ENCODE measurements at places on chromosomes 2 and 18. TPM values are rescaled to one million over a fixed set of nuclear protein-coding genes. Genes with fewer than 3 reads are reported as not detected.

DNA sequence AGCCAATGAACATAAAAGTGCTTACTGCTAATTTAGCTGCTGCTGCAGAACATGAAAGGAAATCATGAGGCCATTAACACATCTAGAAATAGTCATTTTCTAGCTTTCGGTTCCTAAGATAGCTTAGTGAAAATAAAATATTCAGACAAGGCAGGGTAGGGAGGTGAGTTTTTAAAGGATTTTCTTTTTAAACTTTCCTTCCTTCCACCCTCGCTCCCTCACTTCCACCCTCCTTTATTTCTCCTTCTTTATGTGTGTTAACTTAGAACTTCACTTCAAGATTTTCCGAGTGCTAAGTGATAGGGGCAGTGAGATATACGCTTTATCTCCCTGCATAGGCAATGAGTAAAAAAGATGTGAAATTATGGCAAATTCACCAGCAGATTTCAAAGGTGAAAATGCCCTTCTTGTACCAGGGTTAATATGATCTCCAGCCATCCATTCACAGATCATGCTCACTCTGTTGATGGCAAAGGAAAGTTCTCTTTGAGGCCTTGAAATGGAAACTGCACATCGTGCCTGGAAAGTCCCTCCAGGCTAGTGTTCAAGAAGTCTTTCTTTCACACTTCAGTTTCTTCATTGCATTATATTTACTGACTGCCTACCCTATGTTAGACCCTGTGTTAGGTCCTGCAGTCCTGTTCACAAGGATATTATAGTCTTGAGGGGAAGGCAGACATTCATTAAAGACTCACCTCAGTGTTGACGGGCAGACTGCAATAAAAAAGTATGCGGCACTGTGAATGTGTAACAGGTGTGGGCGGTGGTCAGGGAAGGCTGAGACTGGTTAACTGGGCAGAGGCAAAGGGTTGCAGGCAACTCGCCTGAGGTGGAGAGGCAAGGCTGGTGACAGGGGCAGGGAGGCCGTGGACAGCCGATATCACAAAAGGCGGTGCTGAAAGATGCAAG is 200.8 kb downstream of the PLCL1 start:
- DNase-seq = peak; percentile 10
- no peak overlapping the region for H3K27ac ChIP-seq
- H3K27me3 ChIP-seq = no peaks in the 10 kb centered on the region
- no peaks in the 10 kb centered on the region for H3K36me3 ChIP-seq

- no peaks in the 10 kb centered on the region for H3K27me3 ChIP-seq
- H3K4me3 ChIP-seq = no peak overlapping the region
- peak overlapping the region; percentile 19 for H3K27ac ChIP-seq
- peaks cover 11% of the 10 kb centered on the region for H3K4me1 ChIP-seq
- DNase-seq = no peak
- no peaks in the 10 kb centered on the region for H3K36me3 ChIP-seq
These were observed 28.2 kb downstream of the OSBPL1A start for GRCh38 chr18:24369426-24369825.

GRCh38 chr18:10130606-10131005 is 216.8 kb downstream of the VAPA start:
- H3K27me3 ChIP-seq = peaks cover 7% of the 10 kb centered on the region
- no peak overlapping the region for H3K27ac ChIP-seq
- H3K4me1 ChIP-seq = no peaks in the 10 kb centered on the region
- no peaks in the 10 kb centered on the region for H3K36me3 ChIP-seq
- DNase-seq = no peak

GRCh38 chr2:78024996-78025395 is 502.8 kb upstream of the LRRTM4 start:
- no peak overlapping the region for H3K4me3 ChIP-seq
- no peak for DNase-seq
- no peaks in the 10 kb centered on the region for H3K36me3 ChIP-seq

- H3K27ac ChIP-seq = no peak overlapping the region
- no peak for DNase-seq
- H3K27me3 ChIP-seq = no peaks in the 10 kb centered on the region
- H3K4me3 ChIP-seq = no peak overlapping the region
- H3K36me3 ChIP-seq = no peaks in the 10 kb centered on the region
These were observed 82.9 kb upstream of the RNF152 start for GRCh38 chr18:61975526-61976326.

DNA sequence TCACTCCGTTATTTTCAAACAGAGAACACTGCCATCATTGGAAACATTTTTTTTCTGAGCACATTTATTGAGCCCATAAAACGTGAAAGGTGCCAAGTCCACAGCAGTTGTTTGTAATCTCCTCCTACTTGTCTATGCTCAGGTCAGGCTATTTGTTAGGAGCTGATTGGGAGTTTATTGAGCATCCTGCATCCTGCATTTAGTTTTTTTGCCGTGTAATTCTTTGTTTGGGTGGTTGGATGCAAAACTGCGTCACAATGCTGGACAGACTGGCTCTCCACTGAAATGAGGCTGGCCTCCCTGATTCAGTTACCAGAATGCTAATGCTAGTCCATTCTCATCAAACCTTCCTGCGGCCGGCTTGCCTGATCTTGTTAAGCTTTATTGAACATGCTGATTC is 71.4 kb downstream of the RAPGEF4 start:
- DNase-seq = no peak
- no peaks in the 10 kb centered on the region for H3K27me3 ChIP-seq
- no peaks in the 10 kb centered on the region for H3K4me1 ChIP-seq
- no peak overlapping the region for H3K4me3 ChIP-seq

- no peak overlapping the region for H3K27ac ChIP-seq
- no peak for DNase-seq
- peaks cover 12% of the 10 kb centered on the region for H3K36me3 ChIP-seq
- no peak overlapping the region for H3K4me3 ChIP-seq
- no peaks in the 10 kb centered on the region for H3K27me3 ChIP-seq
These were observed 25.8 kb downstream of the CASP10 start for GRCh38 chr2:201208563-201209252.

GRCh38 chr2:37740164-37740739 is 68.8 kb upstream of the CDC42EP3 start:
- H3K4me3 ChIP-seq = no peak overlapping the region
- H3K27me3 ChIP-seq = no peaks in the 10 kb centered on the region
- H3K4me1 ChIP-seq = peaks cover 4% of the 10 kb centered on the region

GRCh38 chr2:60386436-60386835 is 167.0 kb downstream of the BCL11A start:
- DNase-seq = no peak
- H3K36me3 ChIP-seq = no peaks in the 10 kb centered on the region
- no peaks in the 10 kb centered on the region for H3K27me3 ChIP-seq
- H3K4me1 ChIP-seq = no peaks in the 10 kb centered on the region
- H3K27ac ChIP-seq = no peak overlapping the region

- H3K27ac ChIP-seq = no peak overlapping the region
- H3K4me3 ChIP-seq = no peak overlapping the region
- H3K4me1 ChIP-seq = no peaks in the 10 kb centered on the region
- H3K27me3 ChIP-seq = no peaks in the 10 kb centered on the region
- DNase-seq = no peak
These were observed 602.6 kb upstream of the VRK2 start for GRCh38 chr2:57443973-57444521.

GRCh38 chr2:34652636-34653035 is 1053.5 kb upstream of the FAM98A start:
- no peaks in the 10 kb centered on the region for H3K4me1 ChIP-seq
- no peaks in the 10 kb centered on the region for H3K36me3 ChIP-seq
- no peak overlapping the region for H3K27ac ChIP-seq
- no peak overlapping the region for H3K4me3 ChIP-seq
- no peak for DNase-seq
- no peaks in the 10 kb centered on the region for H3K27me3 ChIP-seq

DNA sequence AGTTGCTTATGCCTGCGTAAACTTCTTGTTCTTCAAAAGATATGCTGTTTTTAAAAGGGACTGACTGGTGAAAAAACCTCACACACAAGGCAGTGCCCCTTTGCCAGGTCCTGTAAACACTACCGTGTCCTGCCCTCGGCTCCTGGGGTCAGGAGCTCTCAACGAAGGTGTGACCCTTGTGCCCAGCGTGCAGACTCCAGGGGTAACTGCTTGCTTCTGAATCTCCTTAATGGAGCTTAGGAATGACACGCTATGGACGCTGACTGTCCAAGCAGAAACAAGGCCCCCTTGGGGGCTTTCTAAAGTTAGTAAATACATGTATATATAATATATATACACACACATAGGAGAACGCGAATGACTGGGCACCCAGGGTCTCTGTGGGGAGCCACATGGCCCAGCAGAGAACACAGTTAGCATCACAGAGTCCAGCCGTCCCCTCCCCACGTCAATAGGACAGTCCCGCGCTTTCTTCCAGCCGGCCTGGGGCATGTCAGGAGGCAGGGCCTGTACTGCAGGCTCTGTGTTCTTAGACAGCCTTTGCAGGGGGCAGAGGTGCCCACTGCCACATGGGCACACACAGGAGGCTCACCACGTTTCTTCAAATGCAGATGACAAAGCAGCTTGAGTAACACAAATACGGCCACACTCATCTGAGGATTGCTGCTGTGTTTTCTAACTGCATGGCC is 96.1 kb downstream of the HDAC4 start:
- no peaks in the 10 kb centered on the region for H3K36me3 ChIP-seq
- H3K4me1 ChIP-seq = no peaks in the 10 kb centered on the region
- no peak overlapping the region for H3K4me3 ChIP-seq
- H3K27me3 ChIP-seq = no peaks in the 10 kb centered on the region
- no peak for DNase-seq

DNA sequence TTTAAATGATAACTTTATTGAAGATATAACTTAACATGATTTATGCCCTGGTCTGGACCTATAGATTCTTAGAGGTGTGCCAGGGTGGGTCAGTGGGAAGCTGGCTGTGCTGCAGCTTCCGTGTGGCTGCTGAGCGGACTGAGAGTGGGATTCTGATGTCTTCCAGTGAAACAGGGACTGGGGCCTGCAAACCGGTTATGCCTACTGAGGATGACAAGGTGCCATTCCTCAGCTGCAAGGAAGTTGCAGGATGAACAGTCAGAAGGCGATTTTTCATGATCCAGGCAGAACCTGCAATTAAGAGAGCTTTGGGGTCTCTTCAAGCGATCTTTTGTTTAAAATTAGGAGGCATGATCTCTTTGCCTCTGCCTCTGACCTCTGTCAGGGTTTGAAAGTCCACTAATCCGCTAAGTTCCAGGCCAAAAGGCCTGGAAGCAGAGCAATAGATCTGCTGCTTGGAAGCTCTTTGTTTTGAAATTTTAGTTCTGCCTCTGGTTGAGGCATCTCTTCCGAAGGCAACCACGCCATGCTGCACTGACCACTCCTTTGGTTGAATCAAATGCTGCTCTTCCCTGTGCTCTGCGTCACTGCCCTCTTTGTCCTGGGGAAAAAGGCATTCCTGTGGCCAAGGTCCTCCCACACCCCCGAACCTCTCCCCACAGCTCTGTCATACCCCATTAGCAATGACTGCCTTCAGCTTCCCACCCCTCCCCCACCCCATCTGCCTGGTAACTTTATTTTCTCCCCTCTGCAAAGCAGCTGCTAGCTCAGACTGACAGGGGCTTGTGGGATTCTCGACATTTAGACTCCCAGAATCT is 2.0 kb downstream of the TMEM169 start:
- H3K4me1 ChIP-seq = peaks cover 9% of the 10 kb centered on the region
- H3K27ac ChIP-seq = no peak overlapping the region

GRCh38 chr2:191048073-191048472 is 34.1 kb upstream of the STAT1 start:
- H3K27ac ChIP-seq = no peak overlapping the region
- peaks cover 11% of the 10 kb centered on the region for H3K4me1 ChIP-seq
- no peaks in the 10 kb centered on the region for H3K36me3 ChIP-seq
- H3K27me3 ChIP-seq = peaks cover 3% of the 10 kb centered on the region
- no peak overlapping the region for H3K4me3 ChIP-seq

- H3K4me3 ChIP-seq = no peak overlapping the region
- peaks cover 2% of the 10 kb centered on the region for H3K36me3 ChIP-seq
These were observed 295.3 kb upstream of the EPAS1 start for GRCh38 chr2:46001741-46002506.

DNA sequence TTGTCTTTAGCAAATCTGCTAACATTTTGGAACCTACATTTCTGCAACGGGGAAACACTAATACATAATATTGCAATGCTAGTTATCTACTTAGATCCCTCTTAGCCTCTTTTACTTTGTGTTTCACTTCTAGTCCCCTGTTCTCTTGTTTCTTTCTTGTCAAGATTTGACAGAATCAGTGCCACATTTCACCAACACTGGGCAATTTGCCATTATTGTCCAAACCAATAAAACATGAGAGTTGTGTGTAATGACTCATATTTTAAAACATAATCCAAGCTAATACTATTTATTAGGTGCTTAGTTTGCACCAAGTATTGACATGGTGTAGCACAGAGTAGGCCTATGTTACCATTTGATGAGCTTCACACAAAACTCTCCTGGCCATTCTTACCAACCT is 33.7 kb upstream of the ACVR1C start:
- DNase-seq = peak; percentile 45
- no peaks in the 10 kb centered on the region for H3K4me1 ChIP-seq
- H3K27me3 ChIP-seq = no peaks in the 10 kb centered on the region
- H3K36me3 ChIP-seq = no peaks in the 10 kb centered on the region

GRCh38 chr2:66866331-66867062 is 431.6 kb downstream of the MEIS1 start:
- no peaks in the 10 kb centered on the region for H3K36me3 ChIP-seq
- no peak overlapping the region for H3K4me3 ChIP-seq
- peaks cover 2% of the 10 kb centered on the region for H3K4me1 ChIP-seq
- H3K27ac ChIP-seq = no peak overlapping the region
- no peak for DNase-seq
- no peaks in the 10 kb centered on the region for H3K27me3 ChIP-seq

DNA sequence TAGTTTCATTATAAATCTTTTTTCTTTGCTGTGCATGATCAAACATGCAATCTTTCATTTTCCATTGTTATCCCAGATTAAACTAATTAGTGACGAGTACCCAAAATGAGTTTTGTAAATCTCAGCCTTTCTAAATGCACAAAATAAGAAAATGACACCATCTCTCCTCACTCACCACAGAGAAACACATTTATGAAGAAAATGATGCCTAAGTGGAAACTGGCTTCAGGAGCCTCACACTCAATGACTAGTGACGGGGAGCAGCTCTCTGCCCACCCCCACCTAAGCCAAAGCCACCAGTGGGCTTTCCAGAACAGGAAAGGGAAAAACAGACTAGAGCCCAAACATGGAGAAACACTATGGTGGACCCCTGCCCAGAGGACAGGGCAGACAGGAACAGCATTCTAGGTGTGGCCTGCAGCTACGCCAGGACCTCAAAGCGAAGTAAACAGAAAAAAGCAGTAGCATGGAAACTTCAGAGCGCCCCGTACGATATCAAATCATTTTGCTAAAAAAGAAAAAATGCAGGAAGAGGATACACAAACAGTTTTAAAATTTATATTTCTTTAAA is 113.5 kb downstream of the RBMS1 start:
- H3K27me3 ChIP-seq = no peaks in the 10 kb centered on the region
- H3K27ac ChIP-seq = peak overlapping the region; percentile 63
- H3K4me1 ChIP-seq = peaks cover 80% of the 10 kb centered on the region
- no peak for DNase-seq
- no peaks in the 10 kb centered on the region for H3K36me3 ChIP-seq

ANKRD29 gene
- 2.6 TPM for total RNA-seq

KLHL30 gene
- not detected for total RNA-seq

C18orf54 gene
- total RNA-seq = 21.4 TPM

CAVIN2 gene
- total RNA-seq = 171 TPM

TMEM17 gene
- total RNA-seq = 1.2 TPM

UGT1A8 gene
- not detected for total RNA-seq

AUP1 gene
- total RNA-seq = 103 TPM

FAP gene
- total RNA-seq = 2.0 TPM

ZSWIM2 gene
- total RNA-seq = not detected

GALNT13 gene
- not detected for total RNA-seq

STRN gene
- 33.4 TPM for total RNA-seq

UNC80 gene
- not detected for total RNA-seq

Data from endothelial cell of umbilical vein (primary cell).